ENCODE measurements at places on chromosomes 3 and 15.

DNA sequence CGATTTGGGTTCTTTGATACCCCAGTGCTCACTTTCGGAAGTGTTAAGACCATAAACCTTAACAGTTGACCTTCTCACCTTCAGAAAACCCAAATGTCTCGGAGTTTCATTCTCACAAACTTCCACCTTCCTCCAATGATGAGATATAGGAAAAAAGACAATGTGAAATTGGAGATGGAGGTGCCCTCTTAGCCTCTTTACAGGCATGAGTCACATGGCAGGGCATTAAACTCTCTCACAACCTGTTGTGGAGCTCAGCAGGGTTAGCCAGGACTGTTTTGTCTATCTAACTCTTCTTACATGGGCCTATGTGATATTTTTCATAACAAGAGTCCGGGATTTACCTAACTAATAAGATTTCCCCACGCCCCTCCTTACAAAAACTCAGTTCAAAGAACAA is 10.7 kb downstream of the AGTR1 start:
- no peak for DNase-seq

DNA sequence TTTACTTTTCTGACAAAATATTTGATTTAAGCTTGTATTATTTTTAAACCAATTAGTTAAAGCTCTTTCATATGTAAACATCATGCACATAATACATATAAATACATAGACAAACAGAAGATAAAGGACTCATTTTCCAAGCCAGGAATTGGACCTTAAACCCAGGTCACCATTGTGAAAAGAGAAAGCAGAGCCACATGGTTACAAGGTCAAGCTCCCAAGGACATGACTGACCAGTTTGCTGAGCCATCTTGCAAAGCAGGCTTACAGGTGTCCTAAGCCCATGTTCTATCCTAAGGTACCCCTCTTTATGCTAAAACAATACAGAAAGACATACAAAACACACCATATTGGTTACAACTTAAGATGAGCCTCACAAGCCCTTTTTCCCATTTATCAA is 50.5 kb upstream of the DNAJC19 start:
- DNase-seq, result no peak

- peak; percentile 55 for DNase-seq
Observed at GRCh38 chr15:62306851-62307504, 141.9 kb upstream of the C2CD4B start.

- DNase-seq, result no peak
Observed at GRCh38 chr3:126438746-126439145, 36.9 kb downstream of the ZXDC start.

- no peak for DNase-seq
Observed at GRCh38 chr15:85571780-85572179, 191.4 kb downstream of the AKAP13 start.

GRCh38 chr3:130950641-130951040 is 56.8 kb downstream of the ATP2C1 start:
- DNase-seq, result no peak

DNA sequence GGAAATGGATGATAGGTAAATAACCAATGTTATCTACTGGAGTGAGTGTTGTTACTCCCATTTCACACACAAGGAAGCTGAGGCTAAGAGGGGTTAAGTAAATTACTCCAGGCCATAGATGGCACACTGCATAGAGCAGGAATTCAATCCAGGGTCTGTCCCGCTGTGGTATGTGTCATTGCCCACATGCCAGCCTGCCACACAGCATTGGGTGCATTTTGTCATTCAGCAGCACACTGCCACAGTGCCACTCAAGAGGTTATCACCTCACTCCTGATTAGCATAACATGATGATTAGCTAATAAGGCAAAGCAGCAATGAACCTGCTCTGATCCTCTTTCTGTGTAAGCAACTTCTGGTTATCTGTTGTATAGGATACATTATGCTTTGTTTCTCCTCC is 157.4 kb upstream of the CTNNB1 start:
- DNase-seq, result no peak

DNA sequence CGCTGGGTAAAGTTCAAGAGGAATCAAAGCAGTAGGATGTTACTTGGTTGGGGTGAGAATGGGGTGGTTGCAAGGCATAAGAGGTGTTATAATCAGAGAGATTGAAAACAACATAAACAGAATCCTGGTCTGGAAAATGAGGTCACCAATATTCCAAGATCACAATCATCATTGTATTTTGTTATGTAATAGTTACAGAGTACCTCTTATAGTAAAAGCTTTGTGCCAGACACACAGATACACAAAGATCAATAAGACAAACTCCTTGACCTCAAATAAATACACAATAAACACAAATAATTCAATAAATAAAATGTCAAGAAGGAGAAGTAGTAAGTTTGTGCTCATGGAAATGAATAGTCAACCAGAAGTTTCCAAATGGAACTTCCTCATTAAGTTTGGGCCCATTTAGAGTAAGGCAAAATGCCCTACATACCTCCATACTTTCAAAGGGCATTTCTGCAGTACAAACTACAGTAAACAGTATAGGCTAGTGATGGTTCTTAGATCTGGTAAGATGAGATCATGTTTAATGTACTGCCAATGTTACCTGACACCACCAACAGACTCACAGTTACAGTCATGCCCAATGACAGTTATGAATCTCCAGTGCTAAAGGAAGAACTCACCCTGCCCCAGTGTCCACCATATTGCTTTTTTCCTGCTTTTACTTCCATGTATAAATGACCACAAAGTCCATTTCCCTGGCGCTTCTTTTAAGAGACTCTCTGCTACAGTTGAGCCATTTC is 93.4 kb downstream of the KCNMB2 start:
- DNase-seq, result no peak

DNA sequence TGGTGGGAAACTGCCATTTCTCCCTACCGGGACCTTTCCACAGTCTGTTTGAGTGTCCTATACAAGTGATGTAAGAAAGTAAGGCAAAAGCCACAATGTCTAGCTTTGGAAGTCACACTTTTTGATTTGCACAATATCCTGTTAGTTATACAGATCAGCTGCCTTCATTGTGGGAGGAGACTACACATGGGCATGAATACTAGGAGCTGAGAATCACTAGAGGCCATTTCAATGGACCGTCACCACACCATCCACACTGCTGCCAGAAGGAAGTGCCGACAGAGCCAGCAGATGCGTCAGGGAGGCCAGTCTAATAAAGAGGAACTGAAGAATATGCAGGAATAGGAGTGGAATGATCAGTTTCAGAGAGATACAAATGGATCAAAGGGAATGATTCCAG is 65.8 kb downstream of the SCN11A start:
- DNase-seq, result no peak
